ENCODE measurements at places on chromosomes 12 and 14. TPM values are rescaled to one million over a fixed set of nuclear protein-coding genes. Genes with fewer than 3 reads are reported as not detected.
A peak's percentile ranks its signal among the peaks of the same experiment; 100 is the strongest.

PPM1H gene
- 67.0 TPM for total RNA-seq

ADAM20 gene
- 1.2 TPM for total RNA-seq

GRCh38 chr12:110590806-110591326, 7.7 kb upstream of the PPTC7 start:
- H3K4me3 ChIP-seq: no peak overlapping the region
- H3K27ac ChIP-seq: peak overlapping the region; percentile 48
- peaks cover 5% of the 10 kb centered on the region for H3K4me1 ChIP-seq
- DNase-seq: no peak
- H3K36me3 ChIP-seq: no peaks in the 10 kb centered on the region
- H3K27me3 ChIP-seq: no peaks in the 10 kb centered on the region

- H3K36me3 ChIP-seq: no peaks in the 10 kb centered on the region
- no peak overlapping the region for H3K27ac ChIP-seq
- no peak overlapping the region for H3K4me3 ChIP-seq
- no peak for DNase-seq
Observed at GRCh38 chr14:101542391-101542790, 18.9 kb upstream of the DIO3 start.

DNA sequence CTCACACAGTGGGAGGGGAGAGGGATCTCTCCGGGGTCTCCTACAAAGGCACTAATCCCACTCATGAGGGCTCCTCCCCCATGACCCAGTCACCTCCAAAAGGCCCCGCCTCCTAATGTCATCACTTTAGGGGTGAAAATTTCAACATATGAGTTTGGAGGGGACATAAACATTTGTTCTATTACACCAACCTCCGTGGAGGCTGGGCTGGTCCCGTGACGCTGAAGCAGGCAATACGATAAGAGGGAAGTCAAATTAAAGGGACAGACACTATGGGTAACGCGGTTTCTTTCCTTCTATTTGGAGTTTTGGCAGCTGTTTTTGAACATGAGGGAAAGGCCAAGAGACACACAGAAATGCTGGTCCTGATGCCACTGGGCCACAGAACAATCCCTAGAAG, 175.7 kb upstream of the VASH1 start:
- no peaks in the 10 kb centered on the region for H3K36me3 ChIP-seq

DNA sequence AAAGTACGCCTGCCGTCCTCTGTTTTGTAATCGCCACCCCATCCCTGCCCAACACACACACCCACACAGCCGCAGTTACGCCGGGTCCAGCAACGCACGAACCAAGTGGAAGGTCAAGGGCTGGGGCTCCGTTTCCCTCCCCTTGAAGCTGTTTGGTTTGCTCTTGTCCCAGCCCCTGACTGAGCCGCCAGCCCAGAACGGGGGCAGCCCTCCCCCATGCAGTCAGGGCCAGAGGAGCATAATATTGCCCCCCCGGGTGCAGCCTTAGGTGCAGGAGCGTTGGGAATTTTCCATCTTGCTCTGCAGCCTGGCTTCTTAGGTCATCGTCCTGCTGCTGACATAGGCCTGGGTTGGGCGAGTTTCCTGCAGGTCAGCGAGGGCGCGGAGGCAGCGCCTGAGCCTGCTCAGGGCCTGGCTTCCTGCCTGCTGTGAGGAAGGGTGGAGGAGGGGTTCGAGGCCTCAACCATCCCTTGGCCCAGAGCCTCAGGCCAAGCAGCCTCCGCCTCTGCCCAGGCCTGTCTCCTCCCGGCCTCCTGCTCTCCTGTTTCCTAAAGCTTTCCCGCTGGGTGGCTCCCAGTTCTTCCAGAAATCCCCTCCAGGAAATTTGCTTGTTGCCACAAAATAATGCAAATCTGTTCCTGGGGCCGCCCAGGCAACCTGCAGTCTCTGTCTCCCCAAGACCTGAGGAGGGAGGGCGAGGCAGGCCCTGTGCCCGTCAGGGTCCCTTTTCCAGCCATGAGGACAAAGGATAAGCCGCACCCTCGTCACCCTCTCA, 44.5 kb downstream of the PSMA6 start:
- no peaks in the 10 kb centered on the region for H3K27me3 ChIP-seq
- H3K36me3 ChIP-seq: no peaks in the 10 kb centered on the region
- no peak for DNase-seq
- H3K4me1 ChIP-seq: peaks cover 72% of the 10 kb centered on the region
- H3K4me3 ChIP-seq: peak overlapping the region; percentile 15

- H3K4me1 ChIP-seq: no peaks in the 10 kb centered on the region
- H3K36me3 ChIP-seq: no peaks in the 10 kb centered on the region
- no peak for DNase-seq
- H3K27me3 ChIP-seq: peaks cover 4% of the 10 kb centered on the region
Observed at GRCh38 chr12:82514880-82515279, 156.6 kb downstream of the METTL25 start.

DNA sequence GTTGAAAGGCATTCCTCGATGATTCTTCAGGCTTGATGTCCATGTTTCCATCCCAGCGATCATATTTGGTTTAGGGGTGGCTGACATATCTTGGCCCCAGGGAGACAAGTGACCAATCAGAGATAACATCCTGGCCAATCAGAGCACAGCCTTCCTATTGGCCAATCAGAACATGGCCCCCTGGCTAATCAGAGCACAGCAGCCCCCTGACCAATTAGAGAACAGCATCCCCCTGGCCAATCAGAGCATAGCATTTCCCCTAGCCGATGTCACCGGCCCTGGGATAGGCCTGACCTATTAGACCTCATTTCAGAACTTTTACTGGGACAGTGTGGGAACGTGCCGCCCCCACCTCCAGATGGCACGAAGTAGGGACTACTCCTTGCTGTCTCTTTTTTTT, 182.2 kb downstream of the AACS start:
- H3K4me3 ChIP-seq: no peak overlapping the region
- no peaks in the 10 kb centered on the region for H3K4me1 ChIP-seq
- no peak for DNase-seq
- H3K27ac ChIP-seq: no peak overlapping the region

DNA sequence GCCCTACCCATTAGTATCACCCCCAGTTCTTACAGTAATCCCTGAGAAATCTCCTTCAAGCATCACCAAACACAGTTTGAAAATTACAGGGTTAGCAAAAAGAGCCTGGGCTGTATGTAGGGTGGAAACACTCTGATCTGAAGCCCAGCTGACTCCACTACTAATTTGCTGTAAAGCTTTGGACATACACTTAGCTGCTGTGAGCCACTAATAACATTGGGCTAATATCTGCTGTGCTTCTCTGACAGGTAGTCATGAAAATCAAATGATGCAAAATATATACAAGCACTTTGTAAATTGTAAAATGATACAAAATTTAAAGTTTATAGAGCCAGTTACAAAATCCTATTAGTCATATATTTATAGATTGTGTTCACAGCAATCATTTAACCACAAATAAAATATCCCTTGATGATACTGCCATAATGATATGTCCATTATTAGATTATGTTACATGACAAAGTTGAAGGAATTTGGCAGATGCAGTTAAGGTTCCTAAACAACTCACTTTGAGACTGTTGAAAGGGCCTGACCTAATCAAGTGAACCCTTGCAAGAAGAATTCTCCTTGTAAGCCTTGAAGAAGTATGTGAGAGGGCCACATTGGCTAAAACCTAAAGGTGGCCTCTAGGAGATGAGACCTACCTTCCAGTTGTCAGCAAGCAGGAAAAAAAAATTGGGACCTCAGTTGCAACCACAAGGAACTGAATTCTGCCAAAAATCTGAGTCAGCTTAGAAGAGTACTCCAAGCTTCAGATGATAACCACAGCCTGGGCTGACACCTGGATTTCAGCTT, 19.0 kb downstream of the TWF1 start:
- no peak overlapping the region for H3K27ac ChIP-seq
- no peak for DNase-seq
- no peaks in the 10 kb centered on the region for H3K4me1 ChIP-seq
- no peaks in the 10 kb centered on the region for H3K27me3 ChIP-seq

ARMH4 gene
- 16.7 TPM for total RNA-seq

SOX5 gene
- 5.4 TPM for total RNA-seq

FAM186B gene
- 0.30 TPM for total RNA-seq

DNA sequence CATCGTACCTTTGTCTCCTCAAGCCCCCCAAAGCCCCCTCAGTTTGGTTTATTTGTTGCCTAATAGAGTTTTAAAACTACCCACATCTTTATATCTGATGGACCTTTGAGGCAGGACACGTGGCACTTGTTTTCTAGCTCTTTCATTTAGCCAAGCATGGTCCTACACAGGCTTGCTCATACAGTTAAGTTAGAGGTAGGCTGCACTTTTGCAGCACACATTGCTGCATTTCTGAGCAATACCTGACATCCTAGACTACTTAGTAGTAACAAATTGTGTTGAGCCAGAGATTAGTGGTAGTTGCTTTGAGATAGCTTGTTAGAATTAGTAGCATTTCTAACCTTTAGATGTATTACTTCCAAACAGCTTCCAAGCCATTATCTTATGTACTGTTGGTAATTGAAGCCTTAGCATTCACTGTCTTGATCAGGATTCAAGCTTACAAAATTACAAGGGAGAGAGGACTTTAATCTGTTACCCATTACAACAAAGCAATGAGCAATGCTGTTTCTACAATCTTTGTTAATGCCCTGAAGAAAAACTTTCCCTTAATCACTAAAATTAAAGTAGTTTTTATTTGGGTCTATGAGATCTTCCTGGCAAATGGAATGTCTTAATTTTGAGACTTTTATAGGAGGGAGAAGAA, 96.6 kb downstream of the WNK1 start:
- H3K27ac ChIP-seq: peak overlapping the region; percentile 1
- DNase-seq: no peak
- H3K4me3 ChIP-seq: no peak overlapping the region
- peaks cover 7% of the 10 kb centered on the region for H3K36me3 ChIP-seq

- H3K4me1 ChIP-seq: no peaks in the 10 kb centered on the region
- DNase-seq: no peak
- no peak overlapping the region for H3K27ac ChIP-seq
- H3K4me3 ChIP-seq: no peak overlapping the region
Observed at GRCh38 chr12:18716236-18716635, 21.6 kb downstream of the PLCZ1 start.

GRCh38 chr14:105330491-105330895, 15.9 kb downstream of the PACS2 start:
- H3K4me1 ChIP-seq: peaks cover 49% of the 10 kb centered on the region
- H3K4me3 ChIP-seq: no peak overlapping the region
- H3K27ac ChIP-seq: peak overlapping the region; percentile 66
- no peak for DNase-seq
- H3K36me3 ChIP-seq: peaks cover 3% of the 10 kb centered on the region

- DNase-seq: no peak
- no peak overlapping the region for H3K4me3 ChIP-seq
- no peaks in the 10 kb centered on the region for H3K27me3 ChIP-seq
- H3K36me3 ChIP-seq: no peaks in the 10 kb centered on the region
- H3K27ac ChIP-seq: no peak overlapping the region
- H3K4me1 ChIP-seq: peaks cover 16% of the 10 kb centered on the region
Observed at GRCh38 chr12:29073631-29074239, 75.3 kb upstream of the FAR2 start.

DNA sequence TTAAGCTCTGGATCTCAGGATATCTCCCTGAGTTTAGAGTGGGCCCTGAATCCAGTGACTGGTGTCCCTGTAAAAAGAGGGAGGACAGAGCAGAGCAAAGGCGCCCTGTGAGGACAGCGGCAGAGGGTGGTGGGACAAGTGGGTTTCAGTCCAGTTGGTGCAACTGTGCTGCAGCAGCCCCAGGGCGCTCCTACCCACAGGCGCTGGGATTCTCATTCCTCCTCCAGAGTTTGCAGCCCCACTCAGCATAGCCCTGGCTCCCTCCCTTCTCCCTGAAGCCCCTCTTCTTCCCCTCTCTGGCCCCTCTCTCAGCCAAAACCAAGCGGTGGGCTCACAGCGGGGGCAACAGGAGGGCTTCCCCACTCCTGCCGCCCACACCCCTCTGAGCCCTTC, 1.6 kb downstream of the TMEM179 start:
- peaks cover 33% of the 10 kb centered on the region for H3K27me3 ChIP-seq
- peaks cover 3% of the 10 kb centered on the region for H3K4me1 ChIP-seq
- no peak overlapping the region for H3K4me3 ChIP-seq
- no peak overlapping the region for H3K27ac ChIP-seq
- DNase-seq: no peak
- no peaks in the 10 kb centered on the region for H3K36me3 ChIP-seq

DNA sequence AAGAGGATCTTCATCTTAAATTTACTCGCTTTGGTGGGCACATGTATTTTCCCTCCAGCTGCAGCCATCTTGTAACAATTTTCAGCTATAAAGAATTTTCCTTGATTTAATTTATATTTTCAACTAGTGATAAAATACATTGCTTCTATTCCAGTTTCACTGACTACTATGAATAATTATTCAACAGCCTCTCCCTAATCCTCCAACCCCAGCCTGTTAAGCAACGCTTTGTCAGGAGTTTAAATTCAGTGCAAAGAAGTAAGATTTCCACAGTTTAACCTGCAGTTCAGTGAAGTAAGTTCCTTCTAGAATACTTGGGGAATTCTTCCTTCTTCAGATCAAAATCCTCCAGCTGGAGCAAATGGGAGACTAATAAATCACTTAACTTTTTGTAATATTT, 180.2 kb downstream of the MSRB3 start:
- no peak overlapping the region for H3K27ac ChIP-seq
- no peak overlapping the region for H3K4me3 ChIP-seq
- H3K4me1 ChIP-seq: peaks cover 4% of the 10 kb centered on the region
- no peak for DNase-seq
- H3K36me3 ChIP-seq: peaks cover 46% of the 10 kb centered on the region

DNA sequence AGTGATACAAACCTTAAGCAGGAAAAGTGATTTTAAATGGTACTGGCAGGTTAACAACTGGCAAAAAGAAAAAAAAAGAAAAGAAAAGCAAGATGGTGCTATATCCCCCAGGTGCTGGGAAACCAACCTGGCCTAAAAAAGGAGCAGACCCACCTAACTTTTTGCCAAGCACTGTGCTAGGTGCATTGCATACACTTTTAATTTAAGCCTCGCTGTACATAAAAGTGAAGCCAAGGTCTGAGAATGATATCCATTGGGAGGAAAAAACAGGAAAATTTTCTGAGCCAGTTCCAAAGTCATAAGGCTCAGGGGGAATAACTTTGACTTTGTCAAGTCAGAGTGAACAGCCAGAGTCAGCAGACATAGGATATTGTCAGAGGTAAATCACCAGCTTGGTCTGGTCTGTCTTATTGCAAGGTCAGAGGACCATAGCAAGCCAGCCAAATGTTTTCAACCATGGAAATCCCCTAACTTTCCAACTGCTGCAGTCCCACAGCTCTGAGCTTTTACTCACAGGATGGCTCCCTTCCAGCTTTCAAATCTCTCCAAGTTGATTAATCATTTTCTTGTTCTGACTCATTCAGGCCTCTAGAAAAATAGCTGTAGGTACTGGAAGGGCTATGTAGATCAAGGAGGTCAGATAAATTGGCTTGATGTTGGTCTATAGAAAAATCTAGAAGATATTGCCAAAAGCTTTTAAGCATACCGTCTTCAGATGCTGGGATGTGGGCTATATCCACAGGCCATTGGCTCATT, 412.9 kb downstream of the RAD51B start:
- peaks cover 16% of the 10 kb centered on the region for H3K4me1 ChIP-seq
- H3K4me3 ChIP-seq: no peak overlapping the region
- H3K27me3 ChIP-seq: no peaks in the 10 kb centered on the region
- DNase-seq: no peak
- H3K27ac ChIP-seq: no peak overlapping the region
- no peaks in the 10 kb centered on the region for H3K36me3 ChIP-seq

Data from osteocyte (in vitro differentiated cells).